Dorsolateral prefrontal cortex (tissue), 122 donors: ENCODE measurements at places on chromosomes 6 and 20.

GRCh38 chr6:63415286-63415685 is 95.5 kb upstream of the LGSN start:
- DNase-seq, result no peak

DNA sequence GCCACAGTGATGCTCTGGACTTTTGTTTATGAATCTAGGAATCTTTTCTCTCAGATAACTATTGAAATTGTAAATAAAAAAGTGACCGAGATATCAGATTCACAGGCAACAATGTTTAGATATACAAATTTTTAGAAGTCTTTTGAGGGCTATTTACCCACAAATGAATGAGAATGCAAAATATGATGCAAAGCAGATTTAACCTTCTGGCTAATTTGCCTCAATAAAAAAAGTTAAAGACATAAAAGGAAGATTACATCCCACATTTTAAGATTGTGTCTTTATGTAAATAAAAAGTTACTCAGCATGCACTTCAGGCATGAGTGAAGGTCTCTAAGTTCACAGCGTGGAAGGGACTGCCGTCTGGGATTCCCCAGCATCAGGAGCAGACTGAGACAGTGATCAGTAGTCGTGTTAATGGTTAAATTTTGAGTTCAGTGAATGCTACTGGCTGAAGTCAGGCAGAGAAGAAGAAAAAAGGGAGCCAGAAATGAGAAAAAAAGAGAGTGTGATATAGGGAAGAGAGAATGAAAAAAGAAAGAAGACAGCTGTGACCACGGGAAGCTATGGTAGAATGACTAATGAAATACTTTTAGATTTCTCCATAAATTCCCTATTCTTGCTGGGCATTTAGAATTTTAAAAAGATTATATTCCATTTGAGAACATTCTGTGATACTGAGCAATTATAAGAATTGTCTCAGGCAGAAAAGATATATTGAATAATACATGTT is 93.6 kb downstream of the MYB start:
- no peak for DNase-seq

DNA sequence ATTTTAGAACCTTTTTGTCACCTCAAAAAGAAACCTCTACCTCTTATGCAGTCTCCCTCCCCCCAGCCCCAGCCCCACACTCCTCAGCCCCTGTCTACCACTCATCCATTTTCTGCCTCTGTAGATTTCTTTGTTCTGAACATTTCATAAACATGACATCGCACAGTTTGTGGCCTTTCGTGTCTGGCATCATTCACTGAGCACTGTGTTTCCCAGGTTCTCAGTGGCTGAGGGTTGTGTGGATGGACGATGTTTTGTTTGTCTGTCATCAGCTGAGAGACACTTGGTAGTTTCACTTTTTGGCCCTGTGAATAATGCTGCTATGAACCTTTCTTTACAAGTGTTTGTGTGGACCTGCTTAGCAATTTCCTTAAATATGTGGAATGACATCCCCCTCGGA is 64.5 kb downstream of the FAM120B start:
- no peak for DNase-seq

DNA sequence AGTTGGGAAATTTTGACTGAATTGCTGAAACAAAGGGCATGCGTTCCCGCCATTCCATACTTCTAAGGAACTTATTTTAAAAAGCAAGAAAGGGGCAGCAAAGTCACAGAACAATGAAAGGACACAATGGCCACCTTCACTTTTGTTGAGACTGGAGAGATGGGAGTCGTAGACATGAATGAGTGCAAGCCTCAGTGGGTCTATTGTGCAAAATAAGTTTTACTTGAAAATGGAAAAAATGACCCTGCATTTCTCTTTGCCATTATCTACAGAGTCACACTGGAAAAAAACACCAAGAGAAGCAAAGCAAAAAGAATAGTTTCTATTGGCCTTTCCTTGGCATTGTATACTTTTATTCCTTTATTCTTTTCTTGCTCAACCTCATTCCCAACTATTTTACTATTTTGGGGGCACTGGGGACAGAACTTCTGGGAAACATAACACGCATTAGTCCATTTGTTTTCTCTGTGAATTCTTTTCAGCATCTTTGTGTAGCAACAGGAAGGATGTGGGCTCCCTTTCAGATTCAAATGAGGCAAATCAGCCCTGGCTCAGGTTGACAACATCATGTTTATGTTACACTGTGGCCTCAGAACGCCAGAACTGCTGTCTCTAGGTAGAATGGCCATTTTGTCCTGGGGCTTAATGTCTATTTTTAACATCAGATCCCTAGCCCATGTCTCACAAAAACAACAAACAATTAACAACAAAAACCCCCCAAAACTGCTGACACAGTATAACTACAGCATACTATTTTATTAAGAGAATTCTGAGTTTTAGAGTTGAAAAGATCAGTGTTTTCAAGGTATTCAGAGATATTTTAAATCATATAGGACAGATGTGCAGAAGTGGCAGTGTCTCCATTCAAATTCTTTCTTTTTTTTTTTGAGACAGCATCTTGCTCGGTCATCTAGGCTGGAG is 122.2 kb downstream of the FYN start:
- no peak for DNase-seq

- peak; percentile 55 for DNase-seq
These were observed 112.0 kb downstream of the HFE start for GRCh38 chr6:26199057-26199772.

- no peak for DNase-seq
These were observed 7.4 kb downstream of the PCK1 start for GRCh38 chr20:57568088-57568896.

GRCh38 chr6:42898891-42899361 is 16.9 kb upstream of the PTCRA start:
- DNase-seq, result peak; percentile 57

DNA sequence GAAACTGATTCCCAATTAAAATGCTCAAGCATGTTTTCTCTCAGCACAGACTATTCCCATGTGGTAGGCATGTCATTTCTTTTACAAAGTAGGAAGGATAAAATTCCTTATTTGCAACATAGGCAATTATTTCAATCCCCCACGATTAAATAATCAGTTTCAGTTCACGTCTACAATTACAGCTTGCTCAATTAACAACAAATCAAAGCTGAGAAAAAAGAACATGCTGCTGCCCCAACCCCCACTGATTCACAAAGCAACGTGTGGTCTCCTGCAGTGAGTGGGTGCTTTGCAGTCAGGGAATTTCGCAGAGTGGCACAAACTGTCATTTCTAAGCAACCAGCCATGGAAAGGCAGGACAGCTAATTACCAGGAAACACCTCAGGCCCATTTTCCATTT is 17.0 kb downstream of the RNASET2 start:
- no peak for DNase-seq

DNA sequence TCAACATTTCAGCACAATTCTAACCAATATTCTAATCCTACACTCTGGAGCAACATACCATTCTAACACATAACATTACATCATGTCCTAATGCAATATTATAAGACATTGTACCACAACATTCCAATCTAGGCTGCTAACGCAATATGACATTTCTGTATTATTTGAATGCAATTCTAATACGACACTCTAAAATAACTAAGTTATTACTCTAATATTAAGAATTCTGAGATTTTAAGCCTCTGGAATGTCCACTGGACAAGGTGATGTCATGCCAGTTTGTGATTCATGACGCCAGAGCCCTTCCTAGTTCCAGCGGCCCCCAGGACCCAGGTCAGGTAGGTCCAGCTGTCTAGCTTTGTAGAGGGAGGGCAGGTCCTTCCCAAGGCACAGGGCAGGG is 69.7 kb upstream of the SIRPA start:
- no peak for DNase-seq

GRCh38 chr6:160156842-160157241 is 35.2 kb downstream of the SLC22A1 start:
- DNase-seq, result no peak

GRCh38 chr6:157455731-157456523 is 74.9 kb downstream of the ZDHHC14 start:
- peak; percentile 53 for DNase-seq

GRCh38 chr20:57953638-57954037 is 243.8 kb upstream of the PMEPA1 start:
- DNase-seq, result no peak

DNA sequence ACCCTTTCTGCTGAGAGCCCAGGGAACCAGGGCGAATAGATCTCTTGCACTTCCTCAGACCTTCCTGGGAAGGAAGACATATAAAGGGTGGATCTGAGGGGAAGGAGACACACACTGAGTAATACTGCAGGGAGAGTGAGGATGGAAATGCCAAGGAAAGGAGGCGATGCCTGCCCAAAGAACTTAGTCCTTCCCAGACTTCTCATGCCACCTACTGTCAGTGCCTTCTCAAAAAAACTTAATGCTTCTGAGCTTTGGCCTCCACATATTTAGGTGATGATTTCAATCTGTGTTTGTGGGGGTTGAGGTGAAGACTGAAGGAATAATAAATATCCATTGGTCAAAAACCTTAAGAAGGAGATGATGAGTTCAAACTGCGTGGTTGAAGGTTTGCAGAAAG is 9.7 kb downstream of the BTN3A1 start:
- DNase-seq, result no peak

GRCh38 chr6:29827579-29828470 is at the start of gene HLA-G:
TSS of gene HLA-G (plus strand) at chr6:29827825. CDS start at chr6:29827845, 20 bp downstream.
- DNase-seq, result no peak

GRCh38 chr6:11486051-11486450 is 51.5 kb upstream of the TMEM170B start:
- no peak for DNase-seq

GRCh38 chr20:35953387-35954199 is 709 bp downstream of the SCAND1 start:
- DNase-seq, result peak; percentile 19

GRCh38 chr6:3306848-3307247 is 48.1 kb downstream of the PSMG4 start:
- DNase-seq, result no peak

DNA sequence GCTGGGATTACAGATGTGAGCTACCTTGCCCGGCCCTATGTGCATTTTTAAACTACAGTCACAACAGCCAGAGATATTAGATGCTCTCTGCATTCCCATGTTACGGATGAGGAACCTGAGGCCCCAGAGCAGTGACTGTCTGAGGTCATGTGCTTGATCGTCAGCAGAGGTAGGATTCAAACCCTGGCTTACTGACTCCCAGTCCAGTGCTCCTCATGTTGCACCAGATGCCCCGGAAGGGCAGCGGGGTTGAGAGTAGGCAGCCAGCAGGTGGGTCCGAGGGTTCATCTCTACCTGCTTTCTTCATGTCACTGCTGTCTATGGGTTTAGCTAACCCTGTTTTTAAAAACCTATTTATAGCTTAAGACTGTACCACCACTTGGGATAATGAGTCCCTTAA is 9.3 kb upstream of the ZNF335 start:
- DNase-seq, result no peak

- no peak for DNase-seq
These were observed 1.2 kb downstream of the RPS21 start for GRCh38 chr20:62387933-62388635.

- DNase-seq, result no peak
These were observed 9.4 kb downstream of the SNX5 start for GRCh38 chr20:17959257-17959627.

DNA sequence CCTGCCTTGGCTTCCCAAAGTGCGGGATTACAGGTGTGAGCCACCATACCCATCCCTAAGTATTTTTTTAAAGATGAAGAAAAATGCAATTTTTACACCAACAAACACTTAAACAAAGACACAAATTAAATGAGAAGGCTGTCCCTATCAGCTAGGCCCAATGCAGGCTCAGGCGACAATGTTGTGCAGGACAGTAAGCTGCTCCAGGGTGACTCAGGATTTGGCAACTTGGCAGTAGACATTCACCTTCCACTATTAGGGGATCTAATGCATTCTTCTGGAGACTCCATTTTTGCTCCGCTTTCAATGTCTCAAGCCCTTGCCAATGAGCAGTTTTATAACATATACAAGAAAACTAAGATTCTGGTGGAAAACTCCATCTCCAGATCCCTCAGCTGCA is 19.7 kb downstream of the NDRG3 start:
- no peak for DNase-seq

DNA sequence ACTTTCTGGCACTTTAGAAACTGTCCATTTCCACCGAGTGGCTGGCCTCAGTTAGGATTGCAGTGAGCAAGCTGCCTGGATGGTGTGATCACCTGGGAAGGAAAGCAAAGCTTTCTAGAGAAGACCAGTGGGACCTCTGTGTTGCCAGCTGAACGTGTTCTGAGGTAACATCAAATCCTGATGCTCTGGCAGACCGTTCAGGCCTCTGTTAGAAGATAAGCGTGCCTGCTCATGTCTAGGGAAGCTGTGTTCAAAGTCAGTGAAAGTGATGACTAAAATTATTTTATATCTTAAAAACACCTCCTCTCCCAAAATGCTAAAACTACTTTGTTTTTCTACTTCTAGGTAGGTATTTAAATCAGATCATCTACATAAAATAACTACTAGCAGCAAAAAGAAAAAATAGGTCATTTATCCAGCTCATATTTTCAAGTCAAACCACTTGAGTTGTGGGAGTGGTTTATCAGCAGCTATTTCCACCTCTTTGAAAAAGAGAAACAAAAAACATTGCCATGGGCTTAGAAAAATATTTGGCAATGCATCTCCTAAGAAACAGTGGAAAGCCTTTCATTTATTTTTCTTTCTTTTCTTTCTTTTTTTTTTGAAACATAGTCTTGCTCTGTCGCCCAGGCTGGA is 54.8 kb downstream of the CEP43 start:
- DNase-seq, result no peak

- DNase-seq, result peak; percentile 59
These were observed 17.6 kb downstream of the PLAGL2 start for GRCh38 chr20:32189691-32190615.

DNA sequence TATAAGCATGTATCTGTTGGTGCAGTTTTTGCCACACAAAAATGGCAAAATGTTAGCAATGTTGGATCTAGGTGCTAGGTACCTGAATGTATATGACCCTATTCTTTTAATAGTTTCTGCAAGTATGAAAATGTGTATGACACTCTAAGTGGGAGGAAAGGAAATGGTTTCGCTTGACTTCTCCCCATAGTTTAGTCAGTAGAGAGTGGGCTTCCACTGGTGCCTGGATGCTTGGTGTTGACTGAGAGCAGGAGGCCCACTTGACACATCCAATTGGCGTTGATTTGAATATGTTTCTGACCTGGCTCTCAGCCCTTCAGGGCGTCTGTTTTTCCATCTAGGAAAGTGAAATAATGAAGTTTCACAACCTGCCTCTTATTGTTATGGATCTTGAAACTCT is 41.8 kb upstream of the GABRR1 start:
- DNase-seq, result no peak
